SK-N-SH treated with all-trans-retinoic acid at 6 μM for 48 hours (cell line): ENCODE measurements at places on chromosomes 6 and 20.
A peak's percentile ranks its signal among the peaks of the same experiment; 100 is the strongest.

GRCh38 chr6:165653196-165653595 is 9.8 kb downstream of the PDE10A start:
- ATAC-seq, result no peak

DNA sequence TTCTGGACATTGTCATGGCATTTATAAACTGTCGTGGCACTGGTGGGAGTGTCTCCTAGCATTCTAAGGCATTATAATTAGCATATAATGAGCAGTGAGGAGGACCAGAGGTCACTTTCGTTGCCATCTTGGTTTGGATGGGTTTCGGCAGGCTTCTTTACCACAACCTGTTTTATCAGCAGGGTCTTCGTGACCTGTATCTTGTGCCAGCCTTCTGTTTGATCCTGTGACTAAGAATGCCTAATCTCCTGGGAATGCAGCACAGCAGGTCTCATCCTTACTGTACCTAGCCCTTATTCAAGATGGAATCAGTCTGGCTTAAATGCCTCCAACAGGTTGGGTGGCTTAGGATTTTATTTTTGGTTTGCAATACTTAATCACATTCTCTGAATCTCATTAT is 142.7 kb upstream of the GGTLC1 start:
- ATAC-seq, result no peak

- ATAC-seq, result no peak
Measured at GRCh38 chr20:40359131-40359912, 329.7 kb downstream of the MAFB start.

GRCh38 chr20:13220904-13221297 is at the start of gene ISM1:
TSS of gene ISM1 (plus strand) at chr20:13221274. CDS start at chr20:13221777, 503 bp downstream.
- ATAC-seq, result peak; percentile 55

GRCh38 chr20:47754388-47754715 is 30.9 kb downstream of the SULF2 start:
- no peak for ATAC-seq

GRCh38 chr6:85568411-85568810 is 25.2 kb downstream of the SNX14 start:
- no peak for ATAC-seq

DNA sequence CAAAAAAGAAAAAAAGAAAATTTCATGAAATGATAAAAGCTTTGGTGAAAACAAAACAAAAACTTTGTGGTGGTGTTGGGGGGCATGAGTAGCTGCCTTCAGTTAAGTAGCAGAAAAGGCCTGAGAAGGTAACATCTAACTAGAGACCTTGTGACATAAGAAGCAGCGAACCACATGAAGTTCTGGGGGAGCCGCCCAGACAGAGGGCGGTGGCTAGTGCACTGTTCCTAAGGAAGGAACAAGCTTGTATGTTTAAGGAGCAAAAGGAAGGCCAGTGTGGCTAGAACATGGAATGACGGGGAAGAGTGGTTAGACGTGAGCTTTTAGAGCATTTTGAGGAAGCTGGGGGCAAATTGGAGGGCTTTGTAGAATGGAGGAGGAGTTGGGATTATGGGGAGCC is 7.5 kb upstream of the RSPH3 start:
- ATAC-seq, result no peak

DNA sequence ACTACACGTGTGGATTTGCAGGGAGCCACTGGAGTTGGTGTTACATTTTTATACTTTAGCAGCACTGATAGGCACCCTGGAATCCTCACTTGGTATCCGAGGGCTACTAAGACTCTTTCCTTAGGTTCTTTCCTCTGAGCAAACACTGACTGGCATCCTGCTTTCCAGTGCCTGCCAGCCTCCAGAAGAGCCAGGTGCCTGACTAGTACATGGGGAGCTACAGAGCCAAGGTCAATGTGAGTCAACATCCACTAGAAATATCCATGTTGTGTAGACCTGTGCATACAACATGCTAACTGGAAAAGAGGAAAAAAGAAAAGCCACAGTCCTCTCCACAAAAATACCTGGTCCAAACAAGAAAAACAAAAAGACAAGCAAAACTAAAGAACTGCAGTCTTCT is 5.9 kb downstream of the TUBB1 start:
- no peak for ATAC-seq

GRCh38 chr6:122789182-122790027 is at the start of gene SMPDL3A:
TSS of gene SMPDL3A (plus strand) at chr6:122789258. CDS start at chr6:122789347, 89 bp downstream.
- ATAC-seq, result peak; percentile 90

DNA sequence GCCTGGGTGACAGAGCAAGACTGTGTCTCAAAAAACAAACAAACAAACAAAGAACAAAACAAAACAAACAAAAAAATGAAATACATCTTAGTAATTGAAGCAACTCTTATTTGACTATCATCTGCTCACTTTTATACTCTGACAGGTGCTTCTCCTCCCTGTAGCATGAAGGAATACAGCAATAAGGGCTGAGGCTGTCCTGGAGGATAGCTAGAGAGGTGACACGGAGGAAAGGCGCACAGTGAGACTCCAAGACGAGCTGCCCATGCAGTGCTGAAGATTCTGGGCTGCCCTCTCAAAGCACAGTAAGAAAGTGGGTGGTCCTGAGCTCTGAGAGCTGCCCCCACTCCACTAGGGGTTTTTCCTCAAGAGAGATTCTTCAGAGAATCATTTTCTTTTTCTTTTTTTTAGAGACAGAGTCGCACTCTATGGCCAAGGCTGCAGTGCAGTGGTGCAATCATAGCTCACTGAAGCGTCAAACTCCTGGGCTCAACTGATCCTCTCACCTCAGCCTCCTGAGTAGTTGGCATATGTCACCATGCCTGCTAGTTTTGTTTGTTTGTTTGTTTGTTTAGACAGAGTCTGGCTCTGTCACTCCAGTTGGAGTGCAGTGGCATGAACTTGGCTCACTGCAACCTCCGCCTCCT is 50.0 kb downstream of the OSTM1 start:
- no peak for ATAC-seq

DNA sequence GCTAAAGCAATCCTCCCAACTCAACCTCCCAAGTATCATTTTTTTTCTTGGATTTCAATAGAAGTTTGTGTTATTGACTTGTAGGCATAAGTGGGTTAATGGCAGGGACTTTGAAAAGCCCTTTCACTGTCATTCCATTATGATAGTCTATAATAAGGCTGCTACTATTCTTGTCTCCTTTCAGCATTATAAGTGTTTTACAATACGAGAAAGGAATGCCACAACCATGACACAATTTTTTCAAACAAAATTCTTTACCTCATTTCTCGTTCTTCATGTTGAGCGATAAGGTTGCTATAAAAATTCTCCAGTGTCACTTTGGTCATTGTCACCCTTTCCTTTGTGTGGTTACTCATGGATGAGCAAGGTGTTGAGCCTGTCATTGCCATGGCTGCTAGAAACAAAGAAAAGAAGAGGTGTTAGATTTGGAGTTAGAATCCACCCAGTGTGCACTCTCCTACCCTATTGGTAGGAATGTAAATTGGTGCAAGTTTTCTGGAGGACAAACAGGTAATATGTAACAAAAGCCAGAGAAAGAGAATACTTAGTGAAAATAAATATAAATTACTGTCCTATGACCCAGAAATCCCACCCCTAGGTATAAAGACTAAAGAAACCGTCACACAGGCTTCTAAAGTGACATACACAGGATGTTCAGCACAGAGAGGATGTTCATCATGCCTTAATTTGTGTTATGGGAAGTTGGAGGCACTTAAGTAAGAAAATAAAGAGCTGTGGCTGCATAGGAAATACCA is 7.3 kb downstream of the STK38 start:
- no peak for ATAC-seq

GRCh38 chr6:105121981-105122380 is 57.8 kb downstream of the POPDC3 start:
- no peak for ATAC-seq

GRCh38 chr20:18056174-18057100 is 1.3 kb downstream of the OVOL2 start:
- peak; percentile 48 for ATAC-seq

DNA sequence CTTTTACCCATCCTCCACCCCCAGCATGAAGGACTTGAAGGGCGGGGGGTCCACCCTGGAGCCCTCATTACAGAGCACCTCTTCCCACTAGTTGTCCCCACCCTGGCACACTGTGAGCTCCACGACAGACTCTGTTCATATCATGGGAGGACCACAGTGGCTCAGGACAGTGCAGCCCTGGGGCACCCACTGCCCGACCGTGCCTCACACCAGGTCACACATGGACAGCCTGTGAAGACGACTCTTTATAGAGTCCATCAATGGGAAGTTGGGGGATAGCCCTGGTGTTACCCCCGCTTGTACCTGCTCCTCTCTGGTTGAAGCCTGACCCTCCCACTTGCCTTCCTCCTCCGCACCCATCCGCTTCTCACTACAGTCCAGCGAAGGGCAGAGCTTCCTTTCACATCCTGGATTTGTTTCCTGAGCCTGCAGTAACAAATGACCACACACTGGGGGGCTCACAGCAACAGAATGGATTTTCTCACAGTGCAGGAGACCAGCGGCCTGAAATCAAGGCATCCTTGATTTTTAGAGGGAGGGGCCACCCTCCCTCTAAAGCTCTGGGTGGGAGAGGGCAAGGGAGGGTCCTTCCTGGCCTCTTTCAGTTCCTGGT is 15.5 kb downstream of the ZNF831 start:
- no peak for ATAC-seq

DNA sequence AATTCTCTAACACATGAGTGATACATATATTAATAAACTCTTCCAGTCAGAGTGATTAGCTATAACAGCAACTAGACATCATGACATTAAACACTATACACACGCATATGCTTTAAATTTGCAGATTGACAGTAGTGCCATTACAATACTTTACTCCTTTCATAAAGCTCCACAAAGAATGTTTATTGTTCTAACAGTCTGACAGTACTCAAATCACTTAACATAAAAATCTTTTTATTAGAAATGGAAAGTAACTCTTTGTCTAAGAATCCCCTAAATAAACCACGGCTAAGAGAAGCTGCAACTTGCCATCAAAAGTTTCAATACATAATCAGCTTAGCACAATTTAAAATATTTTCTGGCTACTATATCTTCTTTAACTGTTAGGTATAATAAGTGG is 24.0 kb downstream of the SNX3 start:
- ATAC-seq, result no peak

- ATAC-seq, result no peak
Measured at GRCh38 chr6:158049055-158050028, 67.7 kb downstream of the SYNJ2 start.

DNA sequence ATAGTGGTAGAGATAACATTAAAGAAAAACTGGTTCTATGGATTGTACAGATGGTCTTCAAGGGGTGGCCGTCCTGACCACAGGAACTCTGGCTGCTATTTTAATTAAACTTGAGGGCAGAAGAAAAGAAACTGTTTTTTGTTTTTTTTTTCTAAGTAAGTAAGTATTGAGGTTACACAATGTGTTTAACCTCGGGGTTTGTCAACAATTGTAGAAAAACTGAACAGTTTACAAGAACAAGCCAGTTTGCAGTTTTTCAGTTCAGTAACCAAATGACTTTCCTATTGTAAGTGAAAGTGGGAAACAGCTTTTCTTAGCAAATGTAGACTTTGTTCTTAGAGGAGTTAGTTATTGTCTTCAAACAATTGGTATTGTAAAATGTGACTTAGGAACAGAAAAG is 77.0 kb downstream of the PLCB1 start:
- ATAC-seq, result no peak; the same call in 2 of the 3 replicates

GRCh38 chr6:149140137-149140909 is 177.2 kb upstream of the TAB2 start:
- ATAC-seq, result no peak

- no peak for ATAC-seq
Measured at GRCh38 chr20:4560667-4561066, 161.0 kb upstream of the PRND start.

DNA sequence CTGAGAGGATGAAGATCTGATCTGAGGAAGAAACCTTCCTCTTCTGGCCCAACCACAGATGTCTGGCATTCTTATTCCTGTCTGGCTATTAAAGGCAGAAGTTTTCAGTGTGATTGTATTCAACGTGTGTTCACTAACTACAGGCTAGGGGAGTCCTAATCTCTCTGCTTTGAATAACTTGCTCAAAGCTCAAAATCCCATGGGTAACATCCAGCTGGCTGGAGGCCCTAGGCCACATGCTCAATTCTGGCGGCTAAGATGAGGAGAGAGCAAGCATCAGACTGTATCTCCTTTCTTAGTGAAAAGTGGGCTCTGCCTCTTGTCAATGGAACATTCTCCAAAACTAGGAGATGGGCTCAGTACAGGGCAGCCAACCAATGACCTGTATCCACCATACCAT is 478.0 kb downstream of the KIF16B start:
- ATAC-seq, result no peak

GRCh38 chr20:10631126-10631525 is 42.7 kb downstream of the JAG1 start:
- ATAC-seq, result no peak

DNA sequence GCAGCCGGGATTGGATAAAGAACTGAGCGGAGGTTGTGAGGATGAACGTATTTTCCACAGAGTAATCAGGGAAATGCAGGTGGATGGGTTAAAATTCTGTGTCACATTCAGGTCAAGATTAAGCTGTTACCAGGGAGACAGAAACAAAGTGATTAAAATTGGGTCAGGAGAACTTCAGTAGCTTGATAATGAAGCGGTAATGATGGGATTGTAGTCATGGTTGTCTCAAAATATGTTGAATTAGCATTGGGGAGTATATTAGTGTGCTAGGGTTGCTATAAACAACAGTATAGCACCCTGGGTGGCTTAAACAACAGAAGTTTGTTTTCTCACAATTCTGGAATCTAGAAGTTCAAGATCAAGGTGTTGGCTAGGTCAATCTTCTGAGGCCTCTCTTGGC is 155.5 kb downstream of the GJA1 start:
- ATAC-seq, result no peak
